Bladder microvascular endothelial cell (primary cell): ENCODE measurements at places on chromosomes 1 and 21. TPM values are rescaled to one million over a fixed set of nuclear protein-coding genes. Genes with fewer than 3 reads are reported as not detected.

The FAM72B gene
- 2.3 and 4.0 TPM in 2 replicates for total RNA-seq

The HES5 gene
- under 0.01 TPM in 1 of 2 replicates, not detected in the other for total RNA-seq

The ORC1 gene
- 4.8 and 5.3 TPM in 2 replicates for total RNA-seq

The FAM177B gene
- not detected in 2 replicates for total RNA-seq

The FMO5 gene
- 1.5 and 2.6 TPM in 2 replicates for total RNA-seq

The KCNJ6 gene
- total RNA-seq, result under 0.01 TPM in 1 of 2 replicates, not detected in the other

The SLC44A5 gene
- total RNA-seq, result 0.16 and 1.6 TPM in 2 replicates

The NCAM2 gene
- 1.5 and 5.8 TPM in 2 replicates for total RNA-seq

The CNIH3 gene
- 1.8 and 2.6 TPM in 2 replicates for total RNA-seq

The C1orf21 gene
- 15.1 and 16.4 TPM in 2 replicates for total RNA-seq

The OR2T2 gene
- total RNA-seq, result not detected in 2 replicates

The SYT14 gene
- 0.32 and 1.1 TPM in 2 replicates for total RNA-seq

The FCAMR gene
- not detected in 2 replicates for total RNA-seq

The KCNAB2 gene
- total RNA-seq, result 1.6 and 2.7 TPM in 2 replicates

The SPATA45 gene
- total RNA-seq, result not detected in 2 replicates

The UBE2G2 gene
- 61.2 and 109 TPM in 2 replicates for total RNA-seq

The CLCA4 gene
- not detected in 2 replicates for total RNA-seq

The LAMC1 gene
- total RNA-seq, result 412 and 874 TPM in 2 replicates

The PPIH gene
- total RNA-seq, result 19.9 and 26.2 TPM in 2 replicates

The USH2A gene
- not detected in 2 replicates for total RNA-seq

The CATSPERE gene
- total RNA-seq, result 0.65 and 1.3 TPM in 2 replicates

The MMEL1 gene
- total RNA-seq, result 1.6 TPM in 2 replicates
